ENCODE measurements at places on chromosomes 2 and 18. TPM values are rescaled to one million over a fixed set of nuclear protein-coding genes. Genes with fewer than 3 reads are reported as not detected.

GRCh38 chr2:226354434-226354833, 445.2 kb downstream of the IRS1 start:
- DNase-seq: no peak

DNA sequence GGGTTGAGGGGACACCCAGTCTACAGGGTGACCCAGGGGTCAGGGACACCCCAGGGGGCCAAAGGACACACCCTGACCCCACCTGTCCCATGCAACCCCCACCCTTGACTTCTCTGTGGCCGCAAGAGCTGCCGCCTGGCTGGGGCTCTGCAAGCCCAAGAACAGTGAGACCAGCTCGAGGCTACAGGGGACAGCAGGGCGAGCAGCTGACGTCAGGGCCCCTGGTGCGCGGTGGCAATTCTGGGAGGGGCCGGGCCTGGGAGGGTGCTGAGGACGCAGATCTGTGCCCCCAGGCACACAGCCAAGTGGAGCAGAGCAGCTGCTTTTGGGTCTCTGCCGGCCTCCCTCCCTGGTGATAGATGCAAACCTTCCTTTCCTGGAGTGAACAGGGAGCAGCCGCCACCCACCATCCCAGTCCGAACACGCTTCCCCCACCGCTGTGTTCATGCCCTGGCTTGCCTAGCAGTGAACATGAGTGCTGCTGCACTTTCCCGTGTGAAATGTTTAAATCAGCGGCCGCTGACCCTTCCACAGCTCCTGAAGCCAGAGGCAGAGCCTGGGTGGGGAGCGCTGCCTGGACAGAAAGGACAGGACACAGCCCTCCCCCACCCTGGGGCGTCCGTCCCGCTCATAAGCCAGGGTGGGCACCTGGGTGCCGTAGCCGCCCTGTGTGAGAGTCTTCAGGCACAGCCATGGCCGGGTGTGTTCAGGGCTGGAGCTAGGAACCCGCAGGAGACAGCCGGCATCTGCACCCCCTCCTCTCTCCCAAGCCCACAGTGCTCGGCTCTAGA, 46.9 kb downstream of the SLC66A2 start:
- DNase-seq: no peak

GRCh38 chr2:28991460-28991859, 10.4 kb downstream of the TOGARAM2 start:
- no peak for DNase-seq

DNA sequence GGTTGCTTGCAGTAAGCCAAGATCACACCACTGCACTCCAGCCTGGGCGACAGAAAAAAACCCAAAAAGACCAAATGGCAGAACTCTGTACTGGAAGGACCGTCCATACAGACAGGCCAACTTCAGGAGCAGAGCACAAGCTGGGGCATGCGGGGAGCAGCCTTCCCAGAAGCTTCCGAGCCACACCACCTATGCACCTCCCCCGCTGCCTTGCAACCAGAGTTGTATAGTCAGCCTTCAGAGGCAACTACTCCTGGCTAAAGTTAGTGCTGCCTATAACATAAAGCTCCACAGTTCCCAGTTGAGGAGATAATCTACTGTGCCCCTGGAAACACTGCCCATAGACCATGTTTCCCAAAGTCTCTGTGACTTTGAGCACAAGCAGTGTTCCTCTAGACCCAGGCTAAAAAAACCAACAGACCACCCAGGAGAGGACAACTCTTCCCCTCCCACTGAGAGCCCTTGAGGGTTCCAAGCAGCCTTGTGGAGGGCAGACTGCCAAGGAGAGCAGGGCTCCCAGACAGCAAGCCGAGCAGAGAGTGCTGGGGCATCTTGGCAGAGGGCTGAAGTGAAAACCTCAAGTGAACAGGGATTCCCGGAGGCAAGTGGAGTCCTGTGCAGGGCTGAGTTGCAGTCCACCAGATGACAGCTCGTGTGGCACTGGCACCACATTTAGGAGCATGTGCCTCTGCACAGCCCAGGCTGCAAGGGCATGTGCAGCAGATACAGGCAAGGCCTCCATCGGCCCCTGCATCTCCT, 6.8 kb downstream of the SFT2D3 start:
- peak; percentile 22 for DNase-seq

- DNase-seq: no peak
Observed at GRCh38 chr2:238277695-238278094, 10.7 kb downstream of the PER2 start.

Gene PRKAG3
- total RNA-seq: not detected

Gene UBE2E3
- total RNA-seq: 119 TPM

Gene GKN2
- total RNA-seq: not detected

Gene CNDP1
- total RNA-seq: not detected

Gene RTP5
- not detected for total RNA-seq

Gene MLPH
- total RNA-seq: 0.55 TPM

Gene CYBRD1
- 21.7 TPM for total RNA-seq

Gene FSIP2
- not detected for total RNA-seq

Measured in G401 (cell line).